ENCODE measurements at places on chromosomes 5 and 9.

GRCh38 chr9:14306672-14307660, 7.0 kb downstream of the NFIB start:
- DNase-seq: no peak

- peak; percentile 62 for DNase-seq
Observed at GRCh38 chr5:100777680-100778300, 125.3 kb downstream of the ST8SIA4 start.

- no peak for DNase-seq
Observed at GRCh38 chr9:99601571-99602111, 220.0 kb upstream of the NR4A3 start.

DNA sequence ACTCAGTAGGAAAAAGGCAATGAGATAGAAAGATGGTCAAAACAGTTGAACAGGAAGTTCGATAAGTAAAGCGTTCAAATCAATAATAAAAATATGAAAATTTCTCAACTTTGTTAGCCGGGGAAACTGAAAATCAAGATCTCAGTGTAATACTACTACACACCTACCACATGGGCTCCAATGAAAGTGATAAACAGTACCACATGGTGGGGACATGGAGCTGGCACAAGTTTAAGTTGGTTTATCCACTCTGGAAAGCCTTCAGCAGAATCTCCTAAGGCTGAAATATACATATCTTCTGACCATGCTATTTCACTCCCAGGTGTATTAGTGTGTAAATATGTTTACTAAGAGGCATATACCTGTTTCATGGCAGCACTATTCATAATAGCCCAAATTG, 126.8 kb downstream of the NXNL2 start:
- DNase-seq: no peak

DNA sequence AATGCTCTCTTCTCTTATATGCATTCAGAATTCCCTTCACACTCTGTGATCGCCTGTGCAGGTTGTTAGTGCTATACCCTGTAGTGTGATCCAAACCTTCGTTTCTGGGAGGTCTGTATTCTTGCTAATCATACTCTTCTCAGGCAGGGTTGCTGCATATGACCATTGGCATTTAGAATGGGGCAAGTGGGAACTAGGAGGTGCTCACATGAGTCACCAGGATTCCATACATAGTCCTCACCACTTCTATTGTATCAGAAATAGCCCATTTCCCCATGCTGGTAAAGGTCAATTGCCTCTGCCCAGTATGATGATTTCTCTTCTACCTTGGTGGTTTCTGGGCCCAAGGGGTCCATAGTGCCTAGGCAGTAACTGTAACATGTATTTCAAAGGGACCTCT, 443.5 kb upstream of the CDH6 start:
- no peak for DNase-seq

Data from CD4-positive, alpha-beta T cell treated with Interleukin-4 for 1 hour (primary cell).